ENCODE measurements at places on chromosomes 6 and 20. TPM values are rescaled to one million over a fixed set of nuclear protein-coding genes. Genes with fewer than 3 reads are reported as not detected.

DNA sequence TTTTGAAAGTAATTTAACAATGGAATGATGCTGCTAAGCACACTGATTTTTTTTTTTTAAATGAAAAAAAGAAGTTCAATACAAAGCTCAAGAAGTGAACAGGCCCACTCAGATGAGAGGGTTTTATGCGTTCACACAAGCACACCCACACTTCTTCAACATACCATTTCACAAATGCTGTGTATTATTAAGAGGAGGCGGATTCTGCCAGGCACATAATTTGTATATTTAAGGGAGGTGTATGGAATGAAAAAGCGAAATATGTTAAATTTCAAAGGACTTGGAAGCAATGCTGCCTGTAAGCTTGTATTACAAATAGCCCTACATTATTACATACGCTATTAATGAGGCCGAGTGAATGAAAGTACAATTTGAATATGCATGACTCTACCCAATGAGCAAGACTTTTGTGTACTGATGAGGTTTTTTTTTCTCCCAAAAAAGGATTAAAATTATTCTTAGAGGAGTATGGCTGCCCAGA, 123.9 kb downstream of the INSM1 start:
- DNase-seq: no peak

- DNase-seq: peak; percentile 68
Observed at GRCh38 chr20:50569864-50570836, 60.0 kb downstream of the PTPN1 start.

GRCh38 chr6:152879681-152880080, 103.2 kb downstream of the FBXO5 start:
- no peak for DNase-seq

DNA sequence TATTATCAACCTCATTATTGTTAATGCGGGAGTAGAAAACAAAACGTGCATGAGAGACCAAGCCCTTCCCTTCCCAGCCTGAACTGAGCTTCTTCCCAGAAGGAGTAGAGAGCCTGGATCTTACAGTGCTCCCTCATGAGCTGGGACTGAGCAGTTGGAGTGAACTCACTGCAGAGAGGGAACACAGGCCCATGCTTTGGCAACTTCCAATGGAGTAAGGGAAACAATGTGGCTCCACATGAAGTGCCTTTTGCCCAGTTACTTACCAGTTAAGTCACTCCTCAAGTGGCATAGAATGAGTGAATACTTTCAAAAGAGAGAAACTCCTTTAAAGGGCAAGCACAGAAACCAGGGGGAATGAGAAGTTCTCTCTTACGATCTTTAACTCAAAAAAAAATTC, 12.4 kb downstream of the FHL5 start:
- DNase-seq: no peak

GRCh38 chr6:164897523-164898235, 411.7 kb downstream of the C6orf118 start:
- DNase-seq: no peak

DNA sequence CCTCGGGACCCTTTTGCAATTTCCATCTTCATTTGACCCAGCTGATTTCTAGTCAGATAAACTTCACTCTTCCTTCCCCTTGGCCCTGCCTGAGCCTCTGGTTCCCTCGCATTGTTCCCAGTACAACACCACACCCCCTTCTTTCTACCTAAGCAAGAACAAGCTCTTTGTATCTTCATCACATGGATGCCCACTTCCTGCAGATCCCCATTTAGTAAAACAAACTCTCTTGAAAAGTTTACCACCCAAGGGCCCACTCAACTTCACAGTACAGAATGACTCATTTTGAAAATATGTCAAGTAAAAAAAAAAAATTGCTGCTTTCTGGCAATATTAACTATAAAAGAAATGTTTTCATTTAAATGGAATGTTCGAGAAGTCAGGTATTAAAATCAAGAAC, 5.2 kb downstream of the FAXC start:
- no peak for DNase-seq

DNA sequence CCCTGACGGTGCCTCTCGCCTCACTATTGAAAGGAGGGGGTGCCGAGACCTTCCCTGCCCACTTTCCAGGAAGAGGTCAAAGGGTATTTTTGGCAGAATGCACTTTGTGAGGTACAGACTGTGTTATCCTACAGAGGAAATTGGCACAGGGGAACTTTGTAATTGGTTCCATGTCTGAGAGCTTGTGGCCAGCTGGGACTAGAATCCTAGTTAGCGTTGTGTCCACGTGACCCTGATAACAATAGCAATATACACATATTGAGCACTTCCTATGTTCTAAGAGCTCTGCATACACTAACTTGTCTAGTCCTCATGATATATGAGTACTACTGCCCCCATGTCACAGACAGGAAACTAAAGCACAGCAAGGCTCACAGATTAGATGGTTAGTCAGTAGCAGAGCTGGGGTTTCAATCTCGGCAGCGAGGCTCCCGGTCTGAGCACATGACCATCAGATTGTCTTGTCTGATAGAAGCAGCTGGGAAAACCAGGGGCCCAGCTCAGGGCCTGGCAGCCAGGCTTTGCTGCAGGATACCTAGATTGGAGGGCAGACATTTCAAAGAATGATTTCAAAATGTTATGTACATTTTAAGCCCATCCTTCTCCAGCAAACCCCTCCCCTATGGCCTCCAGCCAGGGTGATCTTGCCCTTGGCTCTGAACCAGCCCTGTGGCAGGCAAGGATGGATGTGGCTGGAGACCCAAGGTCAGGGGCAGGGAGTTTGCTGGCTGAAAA, 1.4 kb downstream of the MAPK13 start:
- DNase-seq: peak; percentile 92

- DNase-seq: no peak
Observed at GRCh38 chr6:116217069-116217468, 36.8 kb downstream of the TSPYL4 start.

The PAK5 gene
- not detected for total RNA-seq

The RHAG gene
- total RNA-seq: 0.32 TPM

The PLCB4 gene
- 0.05 TPM for total RNA-seq

The ERVFRD-1 gene
- not detected for total RNA-seq

The LHFPL5 gene
- total RNA-seq: not detected

Measured in GM12878 (cell line).